Stimulated activated CD4-positive, alpha-beta T cell treated with anti-CD3 and anti-CD28 coated beads, Interleukin-1b, Interleukin-23, amount 100 ng/mL, for 24 hours (primary cell): ENCODE measurements at places on chromosomes 16 and 17.

GRCh38 chr17:9875441-9875840 is 29.6 kb downstream of the RCVRN start:
- DNase-seq, result no peak

DNA sequence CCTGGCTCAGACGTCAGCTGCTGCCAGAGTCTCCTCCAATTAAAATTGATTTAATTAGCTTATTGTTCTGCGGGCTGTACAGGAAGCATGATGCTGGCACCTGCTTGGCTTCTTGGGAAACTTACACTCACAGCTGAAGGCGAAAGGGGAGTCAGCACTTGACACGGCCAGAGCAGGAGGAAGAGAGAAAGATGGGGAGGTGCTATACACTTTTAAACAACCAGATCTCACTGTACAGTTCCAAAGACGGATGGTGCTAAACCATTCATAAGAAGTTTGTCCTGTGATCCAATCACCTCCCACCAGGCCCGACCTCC is 1.4 kb upstream of the PRDM7 start:
- DNase-seq, result no peak

DNA sequence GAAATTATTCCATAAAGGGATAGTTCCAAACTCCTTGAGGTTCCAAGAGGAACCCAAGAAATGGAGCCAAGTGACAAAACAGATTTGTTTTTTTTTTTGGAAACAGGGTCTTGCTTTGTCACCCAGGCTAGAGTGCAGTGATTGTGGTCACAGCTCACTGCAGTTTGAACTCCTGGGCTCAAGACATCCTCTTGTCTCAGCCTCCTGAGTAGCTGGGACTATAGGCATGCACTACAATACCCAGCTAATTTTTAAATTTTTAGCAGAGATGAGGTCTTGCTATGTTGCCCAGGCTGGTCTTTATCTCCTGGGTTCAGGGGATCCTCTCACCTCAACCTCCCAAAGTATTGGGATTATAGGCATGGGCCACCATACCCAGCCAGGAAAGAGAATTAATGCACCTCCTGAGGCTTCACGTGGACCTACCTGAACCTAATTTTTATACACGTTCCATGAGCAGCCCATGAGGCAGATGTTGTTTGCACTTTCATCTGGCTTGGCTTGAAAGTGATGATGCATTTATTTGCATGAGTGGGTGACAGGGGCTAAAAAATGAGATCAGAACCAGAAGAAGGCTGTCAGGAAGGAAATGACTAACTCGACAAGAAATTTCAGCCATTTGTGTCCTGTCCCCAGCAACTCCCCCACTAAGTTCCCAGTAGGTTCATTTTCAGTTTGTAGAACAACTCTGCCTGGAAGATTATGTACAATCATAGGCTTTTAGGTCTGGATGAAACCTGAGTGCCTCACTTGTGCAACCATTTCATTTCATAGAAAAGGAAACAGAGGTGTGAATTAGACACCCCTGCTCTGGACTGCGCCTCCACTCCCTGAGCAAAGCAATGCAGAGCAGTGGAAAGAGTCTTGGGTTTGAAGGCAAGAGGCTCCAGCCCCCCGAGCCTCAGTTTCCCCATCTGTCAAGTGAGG is 10.3 kb upstream of the IRF8 start:
- DNase-seq, result no peak

GRCh38 chr16:25812215-25812614 is 120.5 kb downstream of the HS3ST4 start:
- DNase-seq, result no peak

GRCh38 chr16:75060723-75061122 is 55.9 kb downstream of the LDHD start:
- DNase-seq, result no peak

DNA sequence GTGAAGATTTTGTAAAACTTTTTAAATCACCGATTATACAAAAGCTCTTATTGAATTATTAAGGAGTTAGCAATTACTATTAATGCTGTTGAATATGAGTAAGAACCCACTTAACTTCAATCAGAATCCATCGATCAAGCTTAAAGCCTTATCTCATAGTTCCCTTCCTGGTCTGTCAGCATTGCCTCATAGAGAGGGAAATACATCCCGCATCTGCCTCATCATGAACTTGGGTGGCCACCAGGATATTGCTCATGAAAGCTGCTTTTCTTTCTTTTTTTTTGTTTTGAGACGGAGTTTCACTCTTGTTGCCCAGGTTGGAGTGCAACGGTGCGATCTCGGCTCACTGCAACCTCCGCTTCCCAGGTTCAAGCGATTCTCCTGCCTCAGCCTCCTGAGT is 66.7 kb downstream of the PIGL start:
- no peak for DNase-seq

DNA sequence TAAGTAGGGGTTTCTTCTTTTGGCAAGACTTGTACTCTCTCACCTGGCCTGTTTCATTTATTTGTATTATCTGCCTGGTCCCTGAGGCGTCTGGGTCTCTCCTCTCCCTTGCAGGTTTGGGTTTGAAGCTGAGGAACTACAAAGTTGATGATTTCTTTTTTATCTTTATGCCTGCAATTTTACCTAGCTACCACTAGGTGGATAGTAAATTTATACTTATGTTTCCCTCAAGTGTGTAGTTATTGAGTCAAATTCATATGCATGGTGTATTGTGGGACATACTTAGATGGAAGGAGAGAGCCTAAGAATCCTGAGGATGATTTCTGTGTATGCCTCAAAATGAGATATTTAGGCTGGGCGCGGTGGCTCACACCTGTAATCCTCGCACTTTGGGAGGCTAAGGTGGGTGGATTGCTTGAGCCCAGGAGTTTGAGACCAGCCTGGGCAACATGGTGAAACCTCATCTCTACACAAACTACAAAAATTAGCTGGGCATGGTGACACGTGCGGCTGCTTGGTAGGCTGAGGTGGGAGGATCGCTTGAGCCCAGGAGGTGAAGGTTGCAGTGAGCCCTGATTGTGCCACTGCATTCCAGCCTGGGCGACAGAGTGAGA is 13.6 kb downstream of the TMEM98 start:
- no peak for DNase-seq
